Dermis blood vessel endothelial cell (primary cell): ENCODE measurements at places on chromosomes 7 and 10. TPM values are rescaled to one million over a fixed set of nuclear protein-coding genes. Genes with fewer than 3 reads are reported as not detected.

TMEM229A gene
- total RNA-seq: not detected in 2 replicates

CPA2 gene
- total RNA-seq: not detected in 2 replicates

NANOS1 gene
- 0.09 and 0.17 TPM in 2 replicates for total RNA-seq

HMX3 gene
- total RNA-seq: not detected in 2 replicates

IDI2 gene
- not detected in 2 replicates for total RNA-seq

KCND2 gene
- total RNA-seq: 0.14 and 0.17 TPM in 2 replicates

PNLIP gene
- not detected in 2 replicates for total RNA-seq

TAS2R3 gene
- total RNA-seq: 0.74 and 2.0 TPM in 2 replicates

TMEM176A gene
- total RNA-seq: not detected in 2 replicates

UPK3B gene
- under 0.01 TPM in 1 of 2 replicates, not detected in the other for total RNA-seq

OR2A7 gene
- total RNA-seq: 0.05 TPM in 1 of 2 replicates, not detected in the other

SUN3 gene
- total RNA-seq: not detected in 2 replicates

COG5 gene
- total RNA-seq: 34.7 and 59.9 TPM in 2 replicates

FAM170B gene
- total RNA-seq: not detected in 2 replicates

IFIT1B gene
- total RNA-seq: not detected in 2 replicates

SFTPA1 gene
- not detected in 2 replicates for total RNA-seq

TBXAS1 gene
- total RNA-seq: 0.17 and 2.0 TPM in 2 replicates

KCNIP2 gene
- total RNA-seq: 0.85 TPM in 1 of 2 replicates, not detected in the other

NRCAM gene
- 9.2 and 16.0 TPM in 2 replicates for total RNA-seq

OR2A12 gene
- total RNA-seq: not detected in 2 replicates

CHST12 gene
- total RNA-seq: 6.8 and 21.5 TPM in 2 replicates

EFCAB10 gene
- total RNA-seq: not detected in 2 replicates

VPS37D gene
- total RNA-seq: 2.5 and 5.4 TPM in 2 replicates

CLDN4 gene
- 0.51 and 1.2 TPM in 2 replicates for total RNA-seq

FAM180A gene
- not detected in 2 replicates for total RNA-seq

SEC24C gene
- 67.6 and 93.3 TPM in 2 replicates for total RNA-seq

CDH23 gene
- under 0.01 and 0.19 TPM in 2 replicates for total RNA-seq

GTF2IRD1 gene
- 6.1 and 7.4 TPM in 2 replicates for total RNA-seq

FAM25A gene
- total RNA-seq: not detected in 2 replicates

XPNPEP1 gene
- total RNA-seq: 180 and 256 TPM in 2 replicates

PTN gene
- under 0.01 TPM in 1 of 2 replicates, not detected in the other for total RNA-seq

SGCE gene
- total RNA-seq: 82.5 and 85.4 TPM in 2 replicates

MTG1 gene
- 42.0 and 43.2 TPM in 2 replicates for total RNA-seq

CYREN gene
- total RNA-seq: 20.8 and 29.5 TPM in 2 replicates

TEX47 gene
- not detected in 2 replicates for total RNA-seq

LOXL4 gene
- 0.68 and 0.88 TPM in 2 replicates for total RNA-seq

NPFFR1 gene
- not detected in 2 replicates for total RNA-seq

MMP21 gene
- 0.34 and 0.65 TPM in 2 replicates for total RNA-seq

TMEM209 gene
- 4.6 and 10.4 TPM in 2 replicates for total RNA-seq

NAT16 gene
- total RNA-seq: not detected in 2 replicates

INMT gene
- 0.05 TPM in 1 of 2 replicates, not detected in the other for total RNA-seq

ARF5 gene
- total RNA-seq: 144 and 208 TPM in 2 replicates

APBB1IP gene
- total RNA-seq: 0.05 and 0.17 TPM in 2 replicates

FFAR4 gene
- not detected in 2 replicates for total RNA-seq

ANKRD2 gene
- 0.34 and 1.1 TPM in 2 replicates for total RNA-seq

SAP25 gene
- total RNA-seq: not detected in 2 replicates

ZNF212 gene
- total RNA-seq: 3.7 and 4.6 TPM in 2 replicates

ACHE gene
- 1.2 and 4.9 TPM in 2 replicates for total RNA-seq

RNF32 gene
- 0.23 and 1.4 TPM in 2 replicates for total RNA-seq

SPDYE5 gene
- not detected in 2 replicates for total RNA-seq

MSMB gene
- total RNA-seq: not detected in 2 replicates

ENKUR gene
- 0.09 and 0.17 TPM in 2 replicates for total RNA-seq

MYL10 gene
- not detected in 2 replicates for total RNA-seq
